D721Med (cell line): ENCODE measurements at places on chromosomes 7 and 10.

DNA sequence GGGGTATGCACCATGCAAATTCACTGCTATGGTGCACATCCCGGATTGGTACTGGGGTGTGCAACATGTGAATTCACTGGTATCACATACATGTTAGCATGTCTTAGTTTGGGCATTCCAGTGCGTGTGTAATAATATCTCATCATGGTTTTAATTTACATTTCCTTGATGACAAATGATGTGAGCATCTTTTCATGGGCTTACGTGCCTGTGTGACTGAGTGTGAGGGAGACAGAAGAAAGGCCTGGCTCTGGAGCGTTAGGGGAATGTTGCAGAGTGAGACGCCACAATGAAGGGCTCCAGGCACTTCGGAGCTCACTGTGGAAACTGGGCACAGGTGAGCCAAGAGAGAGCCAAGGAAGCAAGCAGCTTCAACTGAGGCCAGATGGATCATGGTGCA is 162.6 kb downstream of the UBE2H start:
- DNase-seq, result no peak

- DNase-seq, result no peak
Measured at GRCh38 chr7:26179826-26180497, 20.6 kb downstream of the HNRNPA2B1 start.

DNA sequence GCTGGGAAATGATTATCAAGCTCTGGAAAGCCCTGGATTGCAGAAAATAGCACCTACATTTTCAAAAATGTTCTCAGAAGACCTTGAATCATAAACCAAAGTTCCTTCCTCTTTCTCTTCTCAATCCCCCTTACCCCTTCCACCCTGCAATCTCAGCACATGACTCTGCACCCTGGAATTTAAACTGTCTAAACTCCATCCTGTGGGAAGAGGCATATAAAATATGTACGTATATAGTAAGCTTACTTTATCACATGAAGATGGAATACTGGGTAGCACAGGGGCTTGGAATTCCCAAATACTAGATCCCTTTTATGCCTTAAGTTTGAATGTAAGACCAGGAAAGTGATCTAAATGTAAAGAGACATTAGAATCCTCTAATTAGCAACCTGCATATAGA is 7.7 kb downstream of the AGMO start:
- no peak for DNase-seq

DNA sequence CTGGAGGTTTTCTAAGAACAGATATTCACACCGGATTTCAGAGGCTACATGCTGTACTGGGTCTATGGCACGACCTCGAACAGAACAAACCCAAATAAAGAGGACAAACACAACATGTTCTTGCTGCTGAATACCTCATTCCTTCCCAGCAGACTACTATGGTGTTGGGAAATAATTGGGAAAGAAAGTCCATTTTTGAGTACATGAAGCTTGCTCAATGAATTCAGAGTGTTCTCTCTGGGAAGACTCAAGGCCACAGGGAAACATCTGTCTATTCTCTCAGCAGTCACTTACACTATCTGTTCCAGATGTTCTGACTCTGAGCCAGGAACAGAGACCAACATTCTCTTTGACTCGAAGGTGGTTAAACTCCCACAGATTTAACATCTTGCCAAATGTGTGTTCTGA is 30.9 kb downstream of the LAMB1 start:
- DNase-seq, result no peak

GRCh38 chr7:29248713-29249382 is 54.3 kb downstream of the CHN2 start:
- DNase-seq, result no peak

GRCh38 chr7:42232275-42232674 is 4.7 kb downstream of the GLI3 start:
- no peak for DNase-seq

DNA sequence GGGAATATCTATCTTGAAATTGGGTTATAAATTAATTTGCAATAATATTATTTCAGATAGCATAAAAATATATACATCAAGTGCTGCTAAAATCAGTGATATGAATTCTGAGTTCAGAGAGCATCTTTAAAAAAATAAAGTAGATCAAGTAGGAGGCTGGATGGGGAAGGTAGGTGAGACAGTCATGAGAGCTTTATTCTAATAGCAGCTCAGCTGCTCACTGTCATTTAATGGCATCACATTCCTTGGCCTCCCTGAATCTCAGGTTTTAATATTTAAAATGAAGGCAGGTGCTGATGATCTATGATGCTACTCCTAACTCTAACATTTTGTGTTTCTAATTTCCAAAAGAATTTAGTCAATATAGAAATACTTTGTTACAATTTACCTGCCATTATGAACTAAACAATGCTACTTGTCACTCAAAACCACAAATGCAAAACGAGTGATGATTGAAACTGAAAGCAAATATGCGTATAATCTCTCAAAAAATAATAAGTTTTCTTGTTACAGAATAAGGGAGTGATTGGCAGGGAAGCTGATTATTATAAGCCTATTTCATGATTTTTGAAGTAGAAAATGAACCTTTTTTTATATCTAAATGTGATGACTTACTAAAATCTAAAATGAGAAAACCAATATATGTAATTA is 147.6 kb upstream of the CSTF2T start:
- DNase-seq, result no peak

DNA sequence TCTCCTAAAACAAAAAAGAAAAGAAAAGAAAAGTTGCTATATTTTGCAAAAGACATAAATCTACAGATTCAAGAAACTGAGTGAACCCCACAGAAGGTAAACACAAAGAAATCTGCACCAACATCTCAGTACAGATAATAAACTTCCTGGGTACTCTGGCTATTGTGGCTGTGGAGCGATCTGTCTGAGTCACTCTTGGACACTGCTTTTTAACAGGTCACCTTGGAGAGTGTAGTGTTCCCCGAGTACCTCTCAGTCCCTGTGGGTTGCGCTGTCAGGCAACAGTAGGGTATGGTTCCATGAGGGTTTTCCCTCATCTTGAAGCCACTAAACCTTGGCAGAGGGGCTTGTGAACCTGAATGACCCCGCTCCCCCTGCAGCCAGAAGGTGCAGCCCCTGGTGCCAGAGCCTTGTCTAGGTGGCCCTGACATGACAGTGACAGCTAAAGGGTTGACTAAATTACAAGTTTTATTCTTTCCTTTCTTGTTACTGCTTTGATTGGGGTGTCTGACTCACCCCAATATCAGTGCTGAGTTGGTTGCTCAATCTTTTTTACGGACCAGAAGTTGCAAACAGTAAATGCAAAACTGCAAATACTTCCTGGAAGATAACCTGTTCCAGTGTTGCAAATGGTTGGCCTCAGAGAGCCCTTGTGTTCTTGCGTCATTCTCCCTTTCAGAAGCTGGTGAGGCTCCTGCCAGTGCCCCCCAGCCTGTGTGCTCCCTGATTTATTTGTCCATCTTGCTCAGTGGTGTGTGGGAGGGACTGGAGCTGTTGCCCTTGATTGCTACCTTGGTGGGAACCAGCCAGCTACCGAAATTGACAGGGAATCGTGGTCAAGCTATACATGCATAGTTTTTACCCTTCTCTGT is 30.6 kb downstream of the POR start:
- DNase-seq, result no peak

DNA sequence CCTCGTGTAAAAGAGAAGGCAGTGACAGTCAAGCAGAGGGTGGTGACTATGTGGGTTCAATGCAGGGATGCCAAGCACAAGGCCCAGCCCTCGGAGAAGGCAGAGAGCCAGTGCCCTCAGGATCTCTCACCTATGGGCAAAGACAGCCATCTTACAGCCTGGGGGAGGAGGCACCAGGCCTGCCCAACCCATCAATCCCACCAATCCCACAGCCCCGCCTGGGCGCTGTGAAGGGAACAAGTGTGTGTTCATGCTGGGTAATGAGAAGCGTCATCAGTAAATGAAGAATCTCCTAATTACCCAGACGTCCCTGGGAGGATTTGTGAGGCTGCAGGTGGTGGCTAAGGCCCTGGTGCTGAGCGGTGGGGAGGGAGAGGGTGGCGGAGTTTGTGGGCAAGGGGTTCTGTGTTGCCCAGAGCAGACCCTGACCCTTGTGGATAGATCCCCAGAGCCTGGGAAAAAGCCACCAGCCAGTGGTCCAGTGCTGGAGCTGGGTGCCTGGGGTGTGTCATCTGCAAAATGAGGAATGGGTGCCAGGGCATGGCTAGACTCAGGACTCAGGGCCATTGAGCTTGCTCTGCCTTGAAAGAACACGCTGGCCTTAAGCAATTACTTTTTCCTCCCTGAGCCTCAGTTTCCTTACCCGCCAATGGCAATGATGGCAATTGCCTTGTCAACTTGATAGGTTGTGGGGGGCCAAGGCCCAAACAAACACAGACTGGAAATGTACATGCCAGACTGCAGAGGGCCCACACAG is 128.1 kb upstream of the UNC5B start:
- DNase-seq, result peak; percentile 24

DNA sequence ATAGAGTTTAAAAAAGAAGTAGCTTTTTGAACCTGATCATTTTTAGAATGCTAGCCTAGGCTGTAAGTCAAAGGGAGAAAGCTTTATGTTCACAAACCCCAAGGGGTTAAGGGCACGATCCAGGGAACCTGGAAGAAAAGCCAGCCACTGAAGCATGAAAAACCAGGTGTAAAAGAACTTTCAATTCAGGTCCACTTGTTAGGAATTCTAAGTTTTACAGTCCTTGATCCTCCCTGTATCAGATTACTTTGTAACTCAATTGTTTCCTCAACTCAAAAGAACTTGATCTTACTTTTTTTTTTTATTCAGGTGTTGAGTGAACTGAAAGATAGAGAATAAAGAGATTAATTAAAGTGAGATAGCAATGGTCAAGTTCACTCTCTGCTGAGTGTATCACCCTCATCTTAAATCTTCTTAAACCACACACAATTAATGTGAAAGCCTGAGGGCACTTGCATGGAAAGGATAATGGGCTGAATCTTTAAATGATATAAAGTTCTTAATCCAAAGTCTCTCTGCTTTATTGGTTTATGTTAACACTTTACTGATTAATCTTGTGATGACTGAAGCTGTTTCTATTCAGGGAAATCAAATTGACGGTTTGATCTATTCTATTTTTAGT is 672.2 kb upstream of the LRRN3 start:
- no peak for DNase-seq

- DNase-seq, result no peak
Measured at GRCh38 chr10:63506554-63506953, 14.6 kb upstream of the REEP3 start.

DNA sequence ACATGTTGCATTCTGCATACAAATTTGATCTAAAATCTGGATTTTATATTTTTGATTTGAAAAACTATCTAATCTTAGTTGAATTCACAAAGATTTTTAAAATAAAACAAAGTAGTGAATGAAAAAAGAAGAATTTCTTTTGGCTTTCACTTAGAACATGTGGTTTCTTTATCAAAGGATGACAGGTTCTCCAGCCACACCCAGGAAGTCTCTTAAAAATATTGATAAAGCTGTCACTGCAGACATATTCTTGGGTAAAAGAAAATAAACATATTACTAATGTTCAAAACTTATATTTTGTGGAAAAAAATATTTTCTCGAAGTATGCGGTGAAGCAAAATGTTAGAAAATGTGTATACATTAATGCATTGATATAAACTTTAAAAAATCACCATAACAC is 44.3 kb downstream of the ARL4A start:
- DNase-seq, result no peak

DNA sequence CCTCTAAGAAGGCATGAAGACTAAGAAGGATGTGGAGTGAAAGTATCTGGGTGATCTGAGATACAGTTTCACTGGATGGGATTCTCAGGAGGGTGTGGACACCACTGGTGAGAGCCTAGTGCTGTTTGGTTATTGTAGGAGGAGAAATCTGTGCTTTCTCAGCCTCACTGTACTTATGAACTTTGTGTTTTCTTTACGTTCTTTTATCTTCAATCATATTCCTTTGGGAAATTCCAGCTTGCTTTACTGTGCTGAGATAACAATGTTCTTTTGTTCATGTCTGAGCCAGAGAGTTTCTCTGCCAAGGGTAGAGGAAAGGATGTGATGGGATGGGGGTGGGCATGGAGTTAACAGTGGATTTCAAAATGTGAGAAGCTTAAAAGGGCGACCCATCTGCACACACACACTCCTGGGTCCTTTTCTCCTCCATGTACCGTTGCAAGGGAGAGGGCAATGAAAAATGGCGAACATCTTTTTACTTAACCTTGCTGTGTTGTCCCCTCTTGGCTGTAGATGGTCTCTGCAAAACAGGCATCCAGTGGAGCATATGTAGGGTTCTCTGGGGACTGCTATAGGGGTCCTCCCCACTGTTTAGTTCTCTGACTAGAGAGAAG is 25.0 kb upstream of the TAX1BP1 start:
- DNase-seq, result no peak

GRCh38 chr7:50751146-50751545 is 31.6 kb downstream of the GRB10 start:
- DNase-seq, result no peak

GRCh38 chr10:70585578-70586169 is 16.9 kb downstream of the PRF1 start:
- no peak for DNase-seq

DNA sequence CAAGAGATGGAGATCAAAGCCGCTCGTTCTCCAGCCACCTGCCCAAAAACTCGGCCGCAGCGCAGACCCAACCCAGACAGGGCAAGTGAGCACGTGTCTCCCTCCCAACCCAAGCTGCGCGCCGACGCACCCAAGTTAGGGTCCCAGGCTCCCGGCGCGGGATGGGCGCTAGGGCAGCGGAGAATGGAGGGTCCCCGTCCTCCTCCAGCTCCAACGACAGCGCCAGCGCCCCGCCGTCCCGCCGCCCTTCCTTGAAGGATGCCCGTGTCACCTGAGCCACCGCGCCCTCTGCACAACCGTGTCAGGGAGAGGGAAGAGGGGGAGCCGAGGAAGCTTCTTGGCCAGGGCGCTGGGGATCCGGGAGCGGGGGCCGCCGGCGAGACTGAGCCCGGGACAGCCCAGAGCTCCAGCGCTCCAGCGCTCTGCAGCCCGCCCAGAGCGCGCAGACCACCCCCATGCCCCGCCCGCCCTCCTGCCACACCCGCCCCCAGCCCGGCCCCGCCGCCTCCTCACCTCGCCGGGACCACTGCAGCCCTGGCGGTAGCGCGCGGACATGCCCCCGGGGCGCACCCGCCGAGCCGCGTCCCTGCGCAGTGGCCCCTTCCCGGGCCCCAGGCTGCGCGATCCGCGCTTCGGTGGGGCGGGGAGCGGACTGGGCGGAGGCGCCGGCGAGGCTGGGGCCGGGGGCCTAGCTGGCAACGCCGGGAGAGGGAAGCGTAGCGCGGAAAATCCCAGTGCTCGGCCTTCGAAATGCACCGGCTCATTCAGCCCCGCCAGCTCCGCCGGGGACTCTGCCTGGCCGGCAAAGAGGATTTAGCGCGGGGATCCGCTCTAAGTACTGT is at the start of gene SLC16A12:
Gene SLC16A12 (minus strand): TSS at position 424 of the 842 bp plus-strand sequence. CDS start 73,016 bp downstream, outside the sequence.
- DNase-seq, result peak; percentile 61
